ENCODE measurements at places on chromosomes 12 and 14.

GRCh38 chr14:30193845-30194501, 266.3 kb upstream of the PRKD1 start:
- DNase-seq: no peak

- no peak for DNase-seq
Measured at GRCh38 chr12:2054091-2055018, 1.6 kb downstream of the CACNA1C start.

GRCh38 chr14:82536566-82536965, 1002.9 kb upstream of the SEL1L start:
- DNase-seq: no peak

GRCh38 chr14:71783786-71784185, 148.4 kb upstream of the RGS6 start:
- DNase-seq: no peak

GRCh38 chr12:104718304-104718929, 239.7 kb downstream of the SLC41A2 start:
- no peak for DNase-seq

DNA sequence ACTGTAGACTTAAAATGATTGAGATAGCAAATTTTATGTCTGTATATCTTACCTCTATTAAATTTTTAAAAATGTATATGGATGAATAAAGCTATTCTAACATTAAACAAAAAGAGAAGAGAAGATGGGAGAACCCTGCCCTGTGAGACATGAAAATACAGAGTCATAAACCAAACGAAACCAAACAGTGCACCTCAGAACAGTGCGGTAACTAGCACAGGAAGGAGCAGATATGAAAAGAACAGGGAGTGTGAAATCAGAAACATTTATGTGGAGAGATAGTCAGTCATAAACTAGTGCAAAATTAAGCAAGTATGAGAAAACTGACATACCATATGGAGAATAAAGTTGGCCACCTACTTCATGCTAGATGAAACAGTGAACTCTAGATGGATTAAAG, 135.1 kb downstream of the ERC1 start:
- DNase-seq: no peak

- DNase-seq: no peak
Measured at GRCh38 chr14:94448071-94448808, 4.4 kb downstream of the SERPINA11 start.

DNA sequence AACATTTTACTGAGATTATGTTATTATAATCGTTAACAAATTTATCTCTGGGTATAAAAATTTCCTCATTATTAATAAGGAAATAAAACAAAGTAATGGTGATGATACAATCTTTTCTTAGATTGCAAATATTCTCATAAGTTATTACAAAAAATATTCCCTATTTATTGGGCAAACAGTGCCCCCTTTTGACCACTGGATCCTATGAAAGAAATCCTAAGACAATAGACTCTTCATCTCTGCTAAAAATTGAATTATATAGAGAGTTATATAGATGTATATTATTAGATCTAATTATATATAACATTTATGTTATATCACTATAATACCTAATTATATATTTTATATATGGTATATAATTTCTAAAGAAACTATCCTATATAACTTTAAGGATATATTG, 94.2 kb upstream of the FGD4 start:
- no peak for DNase-seq

- peak; percentile 46 for DNase-seq
Measured at GRCh38 chr12:47216150-47216677, 136.5 kb upstream of the AMIGO2 start.

GRCh38 chr12:99250091-99250490, 397.5 kb upstream of the GARIN6 start:
- DNase-seq: no peak

GRCh38 chr14:75200451-75200850, 24.0 kb upstream of the TMED10 start:
- DNase-seq: no peak

DNA sequence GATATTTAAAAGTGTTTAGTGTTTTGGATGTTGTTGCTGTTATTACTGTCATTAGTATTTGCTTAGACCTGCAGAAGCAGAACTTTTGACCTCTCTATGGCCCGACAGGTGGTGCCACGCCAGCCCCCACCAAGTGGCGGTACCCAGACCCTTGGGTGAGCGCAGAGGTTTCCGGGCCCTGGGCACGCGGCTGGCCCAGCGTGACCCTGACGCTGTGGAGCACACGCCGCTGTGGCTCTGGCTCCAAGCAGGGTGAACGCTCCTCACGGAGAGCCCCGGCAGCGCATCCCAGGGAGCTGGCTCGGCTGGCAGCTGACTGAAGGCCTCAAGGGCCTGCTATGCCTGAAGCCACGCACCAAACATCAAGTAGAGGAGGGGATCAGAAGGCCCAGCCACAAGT, 22.6 kb downstream of the SLC25A47 start:
- DNase-seq: no peak

GRCh38 chr14:72518809-72519377, 375.0 kb downstream of the DPF3 start:
- no peak for DNase-seq

DNA sequence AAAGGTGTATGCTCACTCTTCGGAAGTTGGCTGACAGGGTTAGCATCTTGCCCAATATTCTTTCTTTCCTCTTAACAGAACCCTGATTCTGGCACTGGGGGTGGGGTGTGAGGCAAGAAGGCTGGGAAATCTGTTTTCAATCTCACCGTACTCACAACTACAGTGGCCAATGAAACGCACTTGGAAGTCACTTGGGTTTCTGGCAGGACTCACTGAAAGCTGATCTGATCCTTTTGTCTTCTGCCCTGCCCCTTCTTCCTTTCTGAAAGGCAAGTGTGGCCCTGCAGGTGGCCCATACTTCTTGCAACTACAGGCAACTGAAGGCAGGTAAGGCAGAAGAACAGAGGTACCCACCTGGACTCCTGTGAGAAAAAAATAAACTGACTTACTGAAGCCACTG, 106.9 kb downstream of the STXBP6 start:
- DNase-seq: no peak

- DNase-seq: no peak
Measured at GRCh38 chr12:117192057-117192456, 1.8 kb upstream of the FBXO21 start.

DNA sequence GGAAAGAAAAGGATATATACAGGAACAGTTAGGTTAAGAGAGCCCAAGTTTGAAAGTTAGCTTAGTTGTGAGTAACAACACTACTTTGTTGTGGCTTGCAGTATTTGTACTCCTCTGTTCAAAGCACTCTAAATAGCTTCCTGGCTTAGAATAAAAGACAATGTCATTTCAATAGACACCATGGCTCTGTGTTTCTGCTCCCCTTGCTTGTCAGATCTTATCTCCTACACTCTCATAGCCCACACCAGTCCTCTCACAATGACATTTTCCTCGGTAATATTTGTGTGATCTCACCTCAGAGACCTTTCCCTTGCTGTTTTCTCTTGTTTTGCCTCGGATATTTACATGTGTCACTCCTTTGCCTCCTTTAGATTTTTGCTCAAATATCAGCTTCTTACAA, 418.4 kb downstream of the MDGA2 start:
- DNase-seq: no peak

GRCh38 chr12:50926415-50926814, 25.9 kb upstream of the HIGD1C start:
- DNase-seq: no peak

DNA sequence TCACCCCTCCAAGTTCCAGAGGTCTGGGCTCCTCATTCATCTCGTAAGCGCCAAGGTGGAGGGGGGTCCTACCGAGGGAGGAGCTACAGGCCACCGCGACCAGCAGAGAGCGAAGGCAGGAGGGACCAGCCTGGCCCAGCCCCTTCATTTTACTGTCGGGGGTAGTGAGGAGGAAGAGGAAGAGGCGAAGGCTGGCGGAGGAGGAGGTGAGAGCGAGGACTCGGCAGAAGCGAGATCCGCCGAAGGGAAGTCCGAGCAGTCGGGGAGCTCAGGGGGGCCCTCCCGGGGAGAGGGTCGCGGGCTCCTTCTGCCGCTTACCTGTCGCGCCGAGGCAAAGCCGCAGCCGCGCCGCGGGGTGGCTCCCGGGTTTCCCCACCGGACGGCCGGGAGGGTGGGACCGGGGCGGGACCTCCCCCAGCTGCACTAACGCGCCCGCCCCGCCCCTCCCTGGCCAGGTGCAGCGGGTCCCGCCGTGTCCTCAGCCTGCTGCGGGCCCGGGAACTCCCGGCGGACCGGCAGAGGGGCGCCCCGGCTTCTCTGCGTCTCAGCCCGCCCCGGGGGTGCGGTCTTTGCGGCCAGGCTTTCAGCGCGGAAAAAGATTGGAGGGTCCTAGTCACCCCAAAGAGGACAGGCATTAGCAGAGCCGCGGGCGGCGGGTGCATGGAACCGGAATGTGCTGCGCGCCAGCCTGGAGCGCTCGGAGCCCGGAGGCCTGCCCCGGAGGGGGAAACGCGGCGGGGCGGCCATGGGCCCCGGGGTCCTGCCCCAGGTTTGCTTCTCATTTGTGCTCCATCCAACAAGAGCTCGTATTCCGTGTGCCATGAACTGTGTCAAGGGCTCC, at the start of gene GALNT6:
Gene GALNT6, minus strand, starts transcription at position 124 of the 841 bp plus-strand sequence. CDS start 11,625 bp downstream, outside the sequence.
- peak; percentile 54 for DNase-seq

DNA sequence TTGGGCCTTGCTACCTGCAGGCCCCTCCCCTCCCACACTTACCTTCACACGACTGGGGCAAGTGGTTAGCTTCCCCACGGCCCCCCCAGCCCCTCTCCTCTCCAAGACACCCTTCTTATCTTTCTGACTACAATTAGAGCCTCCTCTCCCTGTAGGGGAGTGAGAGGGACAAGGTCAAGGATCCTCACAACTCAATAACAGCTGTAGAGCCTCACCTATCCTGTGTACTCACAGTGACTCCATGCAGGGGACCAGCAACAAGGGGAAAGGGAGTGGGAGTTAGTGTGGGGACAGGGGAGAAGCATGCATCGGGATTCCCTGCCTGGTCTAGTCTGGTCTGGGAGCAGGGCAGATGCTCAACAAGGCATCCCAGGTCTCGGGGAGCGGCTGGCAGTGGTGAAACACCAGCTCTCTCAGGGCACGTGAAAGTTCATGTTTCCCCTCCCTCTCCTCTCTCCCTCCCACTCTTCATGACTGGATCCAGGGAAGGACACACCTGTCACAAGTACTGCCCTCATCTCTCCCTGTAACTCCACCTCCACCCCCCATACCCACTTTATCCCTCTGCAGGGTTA, 45.3 kb downstream of the SMUG1 start:
- no peak for DNase-seq

DNA sequence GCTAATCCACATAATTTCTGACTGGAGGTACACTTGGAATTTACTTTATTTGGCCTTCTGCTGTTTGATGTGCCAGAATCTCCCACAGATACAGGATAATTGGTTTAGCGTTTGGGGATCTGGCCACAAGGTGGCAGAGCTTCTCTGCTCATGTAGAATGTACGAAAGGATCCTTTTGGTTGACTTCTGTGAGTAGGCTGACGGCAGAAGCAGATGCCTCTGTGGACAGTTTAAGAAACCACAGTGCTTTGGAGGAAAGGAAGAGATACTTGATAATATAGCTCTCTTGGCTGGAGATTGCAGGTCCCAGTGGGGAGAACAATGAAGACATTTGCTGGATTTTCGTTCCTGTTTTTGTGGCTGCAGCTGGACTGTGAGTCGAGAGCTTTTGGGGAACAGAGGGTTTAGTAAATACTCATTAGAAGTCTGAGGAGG, 75.3 kb upstream of the OR4E1 start:
- DNase-seq: peak; percentile 22

- no peak for DNase-seq
Measured at GRCh38 chr12:26239122-26239851, 43.9 kb downstream of the SSPN start.

DNA sequence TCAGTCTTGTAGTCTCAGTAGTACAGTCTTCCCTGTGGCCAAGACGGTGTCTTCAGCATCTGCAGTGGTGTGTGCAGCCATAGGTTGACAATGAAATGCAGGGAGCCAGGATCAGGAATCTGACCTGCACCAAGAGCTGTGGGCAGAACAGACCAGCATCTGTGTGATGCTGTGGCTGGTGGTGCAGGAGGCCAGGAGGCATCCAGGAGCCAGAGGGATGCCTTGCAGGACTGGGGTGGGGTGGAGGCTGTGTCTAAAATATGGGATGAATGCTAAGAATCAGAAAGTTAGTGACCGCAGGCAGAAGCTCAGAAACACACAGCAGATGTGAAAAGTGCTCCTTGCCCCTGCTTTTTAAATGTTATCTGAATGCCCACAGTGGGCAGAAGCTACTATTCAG, 209.7 kb downstream of the CACNA1C start:
- no peak for DNase-seq

DNA sequence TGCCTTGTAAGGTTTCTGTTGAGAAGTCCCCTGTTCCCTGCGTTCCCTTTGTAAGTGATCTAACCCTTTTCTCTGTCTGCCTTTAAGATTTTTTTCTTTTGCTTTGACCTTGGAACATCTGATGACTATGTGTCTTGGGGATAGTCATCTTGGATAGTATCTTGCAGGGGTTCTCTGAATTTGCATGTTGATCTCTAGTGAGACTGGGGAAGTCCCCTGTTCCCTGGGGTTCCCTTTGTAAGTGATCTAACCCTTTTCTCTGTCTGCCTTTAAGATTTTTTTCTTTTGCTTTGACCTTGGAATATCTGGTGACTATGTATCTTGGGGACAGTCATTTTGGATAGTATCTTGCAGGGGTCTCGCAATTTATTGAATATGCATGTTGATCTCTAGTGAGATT, 38.2 kb upstream of the TMX1 start:
- no peak for DNase-seq

DNA sequence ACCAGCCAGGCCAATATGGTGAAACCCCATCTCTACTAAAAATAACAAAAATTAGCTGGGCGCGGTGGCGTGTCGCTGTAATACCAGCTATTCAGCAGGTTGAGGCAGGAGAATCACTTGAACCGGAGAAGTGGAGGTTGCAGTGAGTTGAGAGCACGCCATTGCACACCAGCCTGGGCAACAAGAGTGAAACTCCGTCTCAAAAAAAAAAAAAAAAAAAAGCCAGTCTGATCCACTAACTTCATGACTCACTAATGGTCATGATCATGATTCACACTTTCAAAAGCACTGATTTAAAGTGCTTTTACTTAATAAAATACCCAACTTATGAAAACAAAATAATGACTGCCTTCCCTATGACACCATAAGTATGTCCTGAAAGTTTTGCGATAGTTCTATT, 38.4 kb upstream of the CPM start:
- no peak for DNase-seq

DNA sequence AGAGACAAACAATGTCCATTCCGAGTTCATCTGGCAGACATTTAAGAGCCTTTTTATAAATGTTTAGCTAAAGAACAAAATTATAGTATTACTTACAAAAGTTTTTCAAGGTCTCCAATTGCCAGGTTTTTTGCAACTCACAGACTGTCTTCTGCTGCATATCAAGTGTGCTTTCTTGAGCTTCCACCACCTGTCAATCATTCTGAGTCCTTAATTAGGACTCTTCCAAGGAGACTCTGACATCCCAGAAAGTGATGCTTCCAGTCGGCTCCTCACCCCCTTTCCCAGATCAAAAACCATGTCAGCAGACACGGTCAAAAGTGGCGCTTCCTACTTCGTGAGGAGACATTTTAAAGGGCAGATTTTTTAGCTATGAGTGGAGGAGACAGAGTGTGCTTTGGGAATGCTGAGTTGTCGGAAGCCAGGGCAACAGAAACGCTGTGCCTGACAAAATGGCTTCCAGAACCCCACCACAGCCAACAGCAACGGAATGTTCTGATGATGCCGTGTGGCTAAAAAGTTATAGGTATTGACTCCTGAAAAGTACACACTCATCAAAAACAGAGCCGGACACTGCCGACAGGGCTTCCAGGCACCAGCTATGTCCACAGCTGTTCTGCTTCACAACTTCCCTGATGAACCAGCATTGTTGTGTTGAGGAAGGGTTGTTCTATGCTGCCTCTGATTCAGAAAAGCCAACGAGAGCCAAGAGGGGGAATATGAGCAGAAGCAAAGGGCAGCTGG, 116.1 kb upstream of the SLC35F4 start:
- no peak for DNase-seq

Data from activated CD4-positive, alpha-beta T cell treated with anti-CD3 and anti-CD28 coated beads for 1 hour (primary cell).